Activated CD8-positive, alpha-beta memory T cell treated with anti-CD3 and anti-CD28 coated beads for 24 hours (primary cell): ENCODE measurements at places on chromosomes 3 and 15.

- no peak for DNase-seq
These were observed 13.6 kb upstream of the NANOGP8 start for GRCh38 chr15:35098737-35099136.

- DNase-seq: no peak
These were observed 86.5 kb downstream of the MB21D2 start for GRCh38 chr3:192831111-192831644.

DNA sequence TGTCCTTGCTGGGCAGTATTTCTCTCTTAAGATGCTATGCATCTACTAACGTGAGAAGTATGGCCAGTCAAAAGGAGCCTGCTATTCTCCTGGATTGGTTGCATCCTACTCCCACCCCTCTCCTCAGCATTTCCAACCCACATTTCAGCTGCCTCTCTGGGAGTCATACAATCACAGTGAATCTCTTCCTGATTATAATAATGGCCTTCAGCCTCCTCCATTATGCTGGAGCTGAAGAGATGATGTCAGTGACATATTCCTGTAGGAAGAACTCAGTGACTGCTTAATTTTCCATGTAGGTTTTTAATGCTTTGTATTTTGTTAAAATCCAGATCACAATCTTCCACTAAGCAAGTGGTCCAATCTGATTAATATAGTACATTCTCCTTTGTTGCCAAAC, 82.7 kb upstream of the SUCLG2 start:
- DNase-seq: no peak

- DNase-seq: no peak
These were observed 870 bp upstream of the TMEM40 start for GRCh38 chr3:12759693-12760565.

GRCh38 chr3:58829321-58830000, 162.9 kb upstream of the FAM3D start:
- no peak for DNase-seq

DNA sequence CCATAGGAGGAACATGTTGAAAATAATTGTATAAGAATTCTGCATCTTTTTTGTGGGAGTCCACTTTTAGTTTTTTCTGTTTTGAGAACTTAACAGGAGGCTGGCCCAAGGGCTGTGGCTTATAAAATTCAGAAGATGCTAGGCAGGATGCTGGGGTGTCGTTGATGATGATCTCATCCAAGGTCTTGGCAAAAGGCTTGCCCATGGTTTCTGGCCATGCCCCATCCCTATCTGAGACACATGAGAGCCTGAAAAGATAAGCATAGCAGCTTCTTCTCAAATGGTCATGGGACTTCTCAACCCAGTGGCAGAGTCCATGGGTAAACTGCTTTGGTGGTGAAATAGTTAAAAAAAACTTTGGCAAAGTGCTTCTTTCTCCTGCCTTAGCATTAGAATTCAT, 35.2 kb downstream of the CMSS1 start:
- DNase-seq: no peak

- DNase-seq: no peak
These were observed 133.6 kb downstream of the TJP1 start for GRCh38 chr15:29688506-29689286.
